Stimulated activated CD8-positive, alpha-beta memory T cell treated with anti-CD3 and anti-CD28 coated beads, Interleukin-4, amount 100 ng/mL, for 48 hours (primary cell): ENCODE measurements at places on chromosomes 12 and 14.
A peak's percentile ranks its signal among the peaks of the same experiment; 100 is the strongest.

- no peak for DNase-seq
These were observed 74.6 kb downstream of the CHGA start for GRCh38 chr14:92997343-92998061.

DNA sequence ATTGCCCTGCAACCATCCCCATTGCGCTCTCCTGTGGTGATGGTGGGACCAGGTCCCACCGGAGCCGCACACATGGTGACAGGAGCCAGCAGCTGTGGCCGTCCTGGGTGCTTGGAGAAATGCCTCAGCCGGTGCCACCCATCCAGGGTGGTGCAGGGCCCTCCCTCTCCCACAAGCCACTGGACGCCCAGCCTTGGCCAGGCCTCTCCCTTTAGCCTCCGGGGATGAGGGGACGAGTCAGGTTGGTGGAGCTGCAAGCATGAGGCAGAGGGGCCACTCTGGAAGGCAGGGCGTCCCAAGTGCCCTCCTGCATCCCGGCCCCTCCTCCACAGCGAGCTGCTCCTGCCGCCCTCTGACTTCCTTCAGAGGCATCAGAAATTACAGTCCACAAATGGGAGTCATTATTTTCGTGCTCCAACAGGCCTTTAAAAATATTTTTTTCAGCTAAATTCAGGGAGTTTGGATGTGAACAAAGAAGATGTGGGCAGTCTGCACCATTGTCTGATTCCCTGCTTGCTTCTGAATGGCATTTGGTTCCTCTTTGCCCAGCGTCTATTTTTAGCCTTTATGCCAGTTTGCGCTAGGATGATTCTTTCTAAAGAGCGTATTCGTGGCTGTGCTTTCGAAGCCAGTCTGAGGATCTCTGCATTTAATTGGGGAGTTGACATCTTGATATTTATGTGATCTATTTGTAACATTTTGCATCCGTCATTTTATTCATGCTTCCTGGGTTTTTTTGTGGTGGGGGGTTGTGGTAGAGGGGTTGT lies 189.4 kb downstream of the ADGRD1 start:
- no peak for DNase-seq

- DNase-seq = no peak
These were observed 42.9 kb downstream of the TRIP11 start for GRCh38 chr14:91996948-91997371.

DNA sequence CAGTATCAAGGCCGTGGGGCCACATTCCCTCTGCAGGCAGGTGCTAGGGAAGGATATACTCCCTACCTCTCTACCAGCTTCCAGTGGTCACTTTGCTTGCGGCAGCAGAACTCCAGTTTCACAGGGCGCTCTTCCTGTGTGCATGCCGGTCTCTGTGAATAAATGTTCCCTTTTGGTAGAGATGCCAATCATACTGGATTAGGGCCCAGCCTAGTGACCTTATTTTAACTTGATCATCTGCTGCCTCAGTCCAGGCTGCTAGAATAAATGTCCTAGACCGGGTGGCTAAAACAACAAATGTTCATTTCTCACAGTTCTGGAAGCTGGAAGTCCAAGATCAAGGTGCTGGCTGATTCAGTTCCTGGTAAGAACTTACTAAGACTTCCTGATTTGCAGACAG lies 198.8 kb upstream of the TMEM132C start:
- DNase-seq = no peak

- DNase-seq = no peak
These were observed 489.8 kb upstream of the FLRT2 start for GRCh38 chr14:85040046-85040685.

DNA sequence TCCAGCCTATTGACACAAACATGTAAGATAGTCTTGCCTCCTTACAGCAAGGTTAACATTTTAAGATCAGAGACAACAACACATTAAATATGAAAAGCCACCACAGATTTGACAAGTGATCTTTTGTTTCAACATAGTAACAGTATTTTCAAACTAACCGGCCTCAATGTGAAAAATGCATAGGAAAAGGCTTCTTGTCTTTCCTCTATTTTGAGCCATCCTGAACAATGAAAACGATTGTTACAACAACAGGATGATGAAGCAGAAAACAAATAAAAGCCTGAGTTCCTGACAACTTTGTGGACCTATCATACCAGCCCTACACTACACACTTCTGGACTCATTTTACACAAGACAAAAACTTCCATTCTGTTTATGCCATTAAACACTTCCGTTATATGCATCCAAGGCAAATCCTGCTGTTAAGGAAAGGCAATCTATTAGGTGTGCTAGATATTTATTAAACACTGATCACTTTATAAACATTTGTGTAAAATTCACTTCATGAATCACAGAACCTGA lies 37.3 kb downstream of the BAZ1A start:
- DNase-seq = no peak

- DNase-seq = no peak
These were observed 1.5 kb downstream of the DIO3 start for GRCh38 chr14:101562659-101563351.

DNA sequence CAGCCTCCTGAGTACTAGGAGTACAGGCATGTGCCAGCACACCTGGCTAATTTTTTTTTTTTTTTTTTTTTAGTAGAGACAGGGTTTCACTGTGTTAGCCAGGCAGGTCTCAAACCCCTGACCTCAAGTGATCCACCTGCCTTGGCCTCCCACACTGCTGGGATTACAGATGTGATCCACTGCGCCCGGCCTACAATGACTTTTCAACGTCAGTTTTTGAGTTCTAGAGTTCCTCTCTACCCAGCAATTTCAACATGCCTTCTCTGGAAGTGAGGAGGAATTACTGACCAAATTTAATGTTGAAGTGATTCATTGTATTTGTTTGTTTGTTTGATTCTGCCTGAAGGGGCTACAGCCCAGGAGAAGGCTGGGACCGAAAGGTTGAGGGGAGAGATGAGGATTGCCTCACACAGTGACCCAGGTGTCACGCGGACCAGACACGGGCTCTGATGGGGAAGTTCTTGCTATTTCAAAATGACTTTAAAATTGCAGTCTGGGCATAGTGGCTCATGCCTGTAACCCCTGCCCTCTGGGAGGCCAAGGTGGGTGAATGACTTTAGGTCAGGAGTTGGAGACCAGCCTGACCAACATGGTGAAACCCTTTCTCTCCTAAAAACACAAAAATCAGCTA lies 8.6 kb upstream of the DENR start:
- peak; percentile 22 for DNase-seq

DNA sequence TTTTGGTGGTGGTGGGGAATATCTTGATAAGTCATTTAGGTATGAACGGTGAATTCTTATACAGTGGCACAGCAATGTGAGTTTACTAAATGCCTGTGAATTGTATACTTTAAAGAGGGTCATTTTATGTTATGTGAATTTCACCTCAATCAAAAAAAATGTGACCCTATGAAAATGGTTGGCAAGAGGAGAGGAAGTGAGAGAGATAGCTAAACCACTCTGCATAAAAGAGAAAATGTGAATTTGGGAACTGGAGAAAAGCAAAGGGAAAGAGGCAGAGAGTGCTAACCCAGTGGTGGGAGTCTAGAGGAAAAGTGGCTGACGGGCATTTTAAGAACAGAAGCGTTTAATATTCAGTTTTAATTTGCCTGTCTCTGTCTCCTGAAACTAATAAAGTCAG lies 93.8 kb downstream of the SLC38A6 start:
- no peak for DNase-seq

- DNase-seq = no peak
These were observed 13.0 kb upstream of the LBHD2 start for GRCh38 chr14:103070971-103071542.

GRCh38 chr14:22776215-22776614 lies 9.7 kb downstream of the OXA1L start:
- DNase-seq = no peak

DNA sequence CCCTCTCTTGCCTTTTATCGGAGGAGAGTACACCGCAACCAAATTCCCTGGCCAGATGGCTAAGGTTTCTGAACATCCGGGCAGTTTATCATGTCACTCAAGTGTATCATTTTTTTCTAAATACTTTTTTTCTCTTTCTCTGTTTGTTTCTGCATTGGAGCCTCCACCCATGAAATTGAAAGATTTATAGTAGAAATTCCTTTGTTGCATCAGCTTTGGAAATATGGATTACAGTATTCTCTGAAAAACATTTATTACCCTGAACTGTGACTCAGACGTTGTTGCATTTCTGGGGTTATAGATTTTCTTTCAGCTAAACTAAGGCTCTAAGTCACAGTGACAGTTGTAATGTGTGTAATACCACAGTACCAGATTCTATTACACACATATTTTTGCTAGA lies 187.0 kb downstream of the SPTSSA start:
- DNase-seq = no peak

GRCh38 chr14:50260072-50260471 lies 28.7 kb upstream of the SOS2 start:
- no peak for DNase-seq

DNA sequence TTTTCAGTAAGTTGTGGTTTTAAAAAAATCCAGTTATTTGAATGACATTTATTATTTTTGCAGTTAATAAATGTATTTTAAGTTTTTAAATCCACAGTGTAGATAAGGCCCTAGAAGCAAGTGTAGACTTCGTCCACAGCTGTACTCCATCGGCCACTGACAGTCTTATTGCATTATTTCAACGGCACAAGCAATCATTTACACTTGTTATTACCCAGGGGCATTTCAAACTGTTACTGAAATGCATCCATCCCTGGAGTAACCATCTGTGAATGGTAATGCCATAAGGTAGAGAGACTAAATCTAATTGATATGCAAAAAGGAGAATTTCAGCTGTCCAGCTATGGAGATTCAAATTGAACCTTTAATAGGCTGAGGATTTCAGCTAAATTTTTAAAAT lies 48.4 kb downstream of the BICD1 start:
- DNase-seq = no peak

GRCh38 chr14:51430633-51431032 lies 190.6 kb downstream of the TMX1 start:
- DNase-seq = no peak

DNA sequence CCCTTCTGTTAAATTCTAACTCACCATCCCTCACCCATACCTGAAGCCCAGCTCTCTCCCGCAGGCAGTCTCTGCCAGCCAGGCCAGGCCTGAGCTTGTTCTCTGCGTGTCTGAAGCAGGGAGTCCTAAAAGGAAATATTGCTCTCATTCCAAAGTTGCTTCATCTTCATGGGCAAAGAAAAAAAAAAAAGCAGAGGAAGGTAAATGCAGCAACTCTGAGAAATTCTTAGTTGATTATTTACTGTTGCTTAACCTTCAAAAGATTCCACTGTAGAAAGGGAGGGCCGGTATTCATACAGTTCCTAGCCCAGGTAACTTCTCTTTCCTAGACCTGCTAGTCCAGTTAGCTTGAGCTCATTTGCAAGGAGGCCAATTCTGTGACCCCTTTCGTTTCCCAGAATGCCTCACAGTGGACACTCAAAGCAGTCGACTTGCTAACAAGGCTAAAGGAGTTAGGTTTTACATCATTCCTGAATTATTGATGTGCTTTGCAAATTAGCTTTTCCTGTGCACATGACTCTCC lies 193.5 kb upstream of the EEA1 start:
- DNase-seq = no peak

DNA sequence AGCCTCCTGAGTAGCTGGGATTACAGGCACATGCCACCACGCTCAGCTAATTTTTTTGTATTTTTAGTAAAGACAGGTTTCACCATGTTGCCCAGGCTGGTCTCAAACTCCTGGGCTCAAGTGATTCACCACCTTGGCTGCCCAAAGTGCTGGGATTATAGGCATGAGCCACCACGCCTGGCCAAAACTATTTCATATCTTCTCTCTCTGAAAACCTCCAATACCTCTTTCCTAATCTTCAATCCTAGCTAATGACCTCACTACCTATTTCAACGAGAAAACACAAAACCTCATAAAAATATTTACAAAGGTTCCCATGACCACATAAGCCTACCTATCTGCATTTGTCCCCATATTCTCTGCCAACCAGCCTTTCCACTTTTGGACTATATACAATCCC lies 32.3 kb upstream of the ANKS1B start:
- no peak for DNase-seq

DNA sequence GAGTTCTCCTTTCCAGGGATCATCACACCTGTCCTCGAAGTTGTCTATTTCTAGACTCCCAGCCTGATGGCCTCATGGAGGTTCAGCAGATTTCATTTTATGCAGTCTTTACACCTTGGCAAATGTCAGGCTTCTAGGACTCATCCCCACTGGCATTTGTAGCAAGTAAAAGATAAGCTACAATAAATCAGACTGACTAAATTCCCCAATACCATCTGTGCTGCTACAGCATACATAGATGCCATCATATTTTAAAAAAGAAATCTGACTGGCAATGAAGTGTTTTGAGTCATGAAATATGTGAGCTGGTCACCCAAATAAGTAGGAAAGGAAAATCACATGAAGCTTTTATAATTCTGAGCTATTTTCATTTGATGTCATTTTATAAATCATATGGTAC lies 55.3 kb downstream of the KCNC2 start:
- no peak for DNase-seq

DNA sequence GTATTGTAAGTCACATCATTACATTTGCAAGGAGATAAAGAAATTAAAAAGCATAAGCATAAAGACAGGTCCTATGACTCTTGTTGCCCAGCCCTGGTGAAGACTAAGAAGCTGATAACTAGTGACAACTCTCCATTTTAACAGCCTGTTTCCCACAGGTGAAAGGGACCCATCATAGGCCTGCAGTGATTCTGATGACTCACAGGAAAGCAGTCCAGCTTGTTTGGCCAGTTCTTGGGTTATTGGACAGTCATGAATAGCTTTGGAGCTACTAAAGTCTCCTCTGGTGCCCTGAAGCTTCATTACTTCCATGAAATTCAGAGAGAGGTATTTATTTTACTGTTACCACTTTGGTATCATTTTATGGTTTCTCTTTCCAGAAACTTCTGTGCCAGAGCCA lies 55.5 kb upstream of the DYRK2 start:
- DNase-seq = no peak

GRCh38 chr14:94850309-94851211 lies 80.6 kb upstream of the GSC start:
- no peak for DNase-seq

- DNase-seq = no peak
These were observed 168.9 kb upstream of the RASSF8 start for GRCh38 chr12:25789541-25789944.

GRCh38 chr12:120229071-120229486 lies 28.2 kb upstream of the RPLP0 start:
- DNase-seq = no peak

- no peak for DNase-seq
These were observed 19.9 kb downstream of the FUT8 start for GRCh38 chr14:65432361-65432948.

- no peak for DNase-seq
These were observed 194.0 kb downstream of the EGLN3 start for GRCh38 chr14:33756833-33757232.

DNA sequence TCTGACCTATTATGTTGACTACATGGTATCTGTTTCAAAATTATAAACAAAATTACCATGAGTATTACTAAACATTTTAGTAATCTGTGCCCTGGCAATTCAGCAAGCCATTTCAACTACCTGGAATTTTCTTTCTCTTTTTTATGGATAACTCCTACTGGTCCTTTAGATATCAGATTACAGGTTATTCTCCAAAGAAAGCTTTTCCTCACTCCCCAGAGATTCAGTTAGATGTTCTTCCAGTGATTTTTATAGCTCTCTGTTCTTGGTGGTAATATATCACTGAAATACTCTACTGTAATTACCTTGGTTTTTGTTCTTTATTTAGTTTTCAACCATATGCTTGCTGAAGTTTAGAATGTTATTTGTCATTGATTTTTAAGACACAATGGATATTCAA lies 930.2 kb upstream of the FOXG1 start:
- DNase-seq = no peak

GRCh38 chr12:132139912-132140311 lies 4.2 kb downstream of the DDX51 start:
- no peak for DNase-seq
